ENCODE measurements at places on chromosomes 2 and 18. TPM values are rescaled to one million over a fixed set of nuclear protein-coding genes. Genes with fewer than 3 reads are reported as not detected.

DNA sequence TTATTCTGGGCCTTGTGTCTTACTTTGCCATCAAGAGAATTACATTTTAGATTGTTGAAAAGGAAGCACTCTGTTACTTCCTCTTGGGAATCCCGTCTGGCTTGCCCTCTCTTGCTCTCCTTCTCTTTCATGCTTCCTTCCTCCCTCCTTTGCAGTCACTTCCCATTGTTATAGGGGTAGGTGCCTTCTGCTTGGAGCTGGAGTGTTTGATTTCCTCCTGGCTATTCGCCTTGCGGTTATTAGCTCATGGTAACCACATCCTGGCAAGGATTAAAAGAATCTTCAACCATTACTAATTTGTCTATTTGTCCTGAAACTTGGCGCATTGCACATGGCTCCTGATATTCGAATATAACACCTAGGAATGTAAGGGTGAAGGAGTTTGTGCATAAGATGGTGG lies 115.0 kb downstream of the CERS6 start:
- DNase-seq = no peak

DNA sequence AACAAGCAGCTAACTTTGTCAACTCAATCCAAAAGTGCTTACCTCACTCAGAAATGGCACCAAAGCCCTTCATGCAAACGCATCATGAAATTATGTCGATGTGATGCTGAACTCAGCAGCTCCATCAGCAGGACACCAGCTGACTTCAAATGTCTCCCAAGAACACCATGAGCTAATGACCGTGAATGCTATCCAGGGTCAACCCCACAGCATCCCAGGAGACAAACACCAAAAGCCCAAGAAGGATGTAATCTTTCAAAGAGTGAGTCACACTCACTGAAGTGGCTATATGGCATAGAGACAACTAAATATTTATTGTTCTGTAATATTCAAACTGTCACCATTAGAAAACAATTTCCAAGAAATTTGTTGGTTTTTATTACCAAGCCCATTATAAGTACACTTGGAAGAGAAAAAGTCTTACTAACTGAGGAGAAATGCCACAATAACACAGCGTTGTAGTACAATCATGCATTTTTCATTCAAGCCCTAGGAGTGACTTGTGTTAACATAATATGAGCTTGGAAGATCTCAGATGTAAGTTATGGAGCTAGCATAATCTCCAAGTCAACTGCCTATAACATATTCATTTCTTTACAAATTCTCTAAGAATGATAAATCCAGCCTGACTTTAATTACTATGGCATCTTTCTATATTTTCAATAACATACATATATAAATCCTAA lies 165.0 kb upstream of the CCDC68 start:
- no peak for DNase-seq

Gene SLC19A3
- polyA plus RNA-seq = 5.7 TPM

- DNase-seq = no peak
These were observed 240.0 kb downstream of the LOXHD1 start for GRCh38 chr18:46416706-46417638.

Gene FTCDNL1
- 0.91 TPM for polyA plus RNA-seq

Gene ASAP2
- 59.1 TPM for polyA plus RNA-seq

DNA sequence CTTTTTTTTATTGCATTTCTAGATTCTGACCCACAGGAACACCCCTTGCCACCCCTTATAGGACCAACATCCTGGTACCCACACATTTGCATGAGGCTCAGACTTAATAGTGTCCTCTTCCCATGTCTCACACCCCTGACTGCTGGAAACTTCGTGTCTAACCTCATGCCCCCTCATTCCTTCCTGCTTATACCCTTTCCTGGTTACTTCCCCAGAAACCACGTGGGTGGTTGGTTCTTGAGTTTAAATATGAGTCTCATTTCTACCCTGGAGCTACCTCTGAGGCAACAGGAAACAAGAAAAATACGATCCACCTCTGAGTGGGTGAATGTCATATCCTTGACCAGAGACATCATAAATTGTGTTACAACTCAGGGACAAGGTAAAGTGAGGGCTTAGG lies 1.6 kb downstream of the TNP1 start:
- DNase-seq = no peak

Gene COBLL1
- 121 TPM for polyA plus RNA-seq

Gene C2orf66
- 0.65 TPM for polyA plus RNA-seq

GRCh38 chr2:135792401-135793150 lies 44.4 kb downstream of the LCT start:
- no peak for DNase-seq

Gene L3MBTL4
- polyA plus RNA-seq = 5.5 TPM

Gene ABCG8
- polyA plus RNA-seq = 1.0 TPM

Gene CFC1
- not detected for polyA plus RNA-seq

Gene ACTG2
- polyA plus RNA-seq = 0.40 TPM

DNA sequence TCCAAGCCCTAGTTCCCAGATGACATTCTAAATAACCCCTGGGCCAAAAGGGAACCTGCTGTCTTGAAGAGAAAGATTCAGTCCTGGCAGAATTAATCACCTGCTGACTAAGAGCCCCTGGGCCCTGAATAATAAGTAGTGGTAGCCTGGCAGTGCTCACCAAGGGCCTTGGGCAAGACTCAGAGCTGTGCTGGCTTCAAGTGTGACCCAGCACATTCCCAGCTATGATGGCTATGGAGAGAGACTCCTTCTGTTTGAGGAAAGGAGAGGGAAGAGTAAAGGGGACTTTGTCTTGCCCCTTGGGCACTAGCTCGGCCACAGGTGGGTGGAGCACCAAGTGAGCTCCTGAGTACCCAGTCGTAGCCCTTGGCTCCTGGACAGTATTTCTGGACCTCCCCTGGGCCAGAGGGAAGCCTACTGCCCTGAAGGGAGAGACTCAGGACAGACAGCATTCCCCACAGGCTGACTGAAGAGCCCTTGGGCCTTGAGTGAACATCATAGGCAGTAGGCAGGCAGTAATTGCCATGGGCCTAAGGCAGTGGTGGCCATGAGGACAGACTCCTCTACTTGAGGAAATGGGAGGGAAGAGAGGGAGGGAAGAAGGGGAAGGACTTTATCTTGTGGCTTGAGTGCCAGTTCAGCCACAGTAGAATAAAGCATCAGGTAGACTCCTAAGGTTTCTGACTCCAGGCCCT lies 40.0 kb upstream of the INPP4A start:
- DNase-seq = no peak

- DNase-seq = no peak
These were observed 14.4 kb upstream of the VRK2 start for GRCh38 chr2:58032016-58032763.

Gene FRZB
- polyA plus RNA-seq = 11.1 TPM

GRCh38 chr2:74099835-74100234 lies 47.9 kb downstream of the BOLA3 start:
- DNase-seq = no peak

DNA sequence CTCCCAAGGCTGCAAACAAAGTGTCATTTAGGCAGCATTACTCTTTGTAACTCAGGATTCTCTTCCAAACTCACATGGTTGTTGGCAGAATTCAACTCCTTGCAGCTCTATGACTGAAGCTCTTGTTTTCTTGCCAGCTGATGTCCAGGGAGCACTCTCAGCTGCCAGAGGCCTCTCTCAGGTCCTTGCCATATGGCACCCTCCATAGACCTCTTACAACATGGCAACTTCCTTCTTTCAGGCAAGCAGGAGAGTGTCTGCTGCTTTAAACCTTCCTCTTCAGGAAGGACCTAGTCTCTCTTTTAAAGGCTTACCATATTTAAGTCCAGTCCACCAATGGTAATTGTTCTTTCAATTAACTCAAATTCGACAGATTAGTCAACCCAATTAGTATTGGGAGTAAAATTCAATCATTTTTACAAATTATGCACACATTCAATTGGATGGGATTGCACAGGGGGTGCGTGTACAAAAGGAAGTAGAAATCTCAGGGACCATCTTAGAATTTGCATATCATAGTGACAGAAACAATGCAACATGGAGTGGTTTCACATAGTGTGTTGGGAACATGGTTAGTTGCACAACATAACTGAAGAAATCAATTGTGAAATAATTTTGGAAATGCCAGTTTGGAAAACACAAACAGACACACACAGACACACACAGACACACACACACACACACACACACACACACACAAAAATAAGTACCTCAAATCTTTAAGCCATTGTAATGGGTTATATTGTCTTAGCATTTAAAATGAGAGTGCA lies 893.5 kb upstream of the ZEB2 start:
- no peak for DNase-seq

DNA sequence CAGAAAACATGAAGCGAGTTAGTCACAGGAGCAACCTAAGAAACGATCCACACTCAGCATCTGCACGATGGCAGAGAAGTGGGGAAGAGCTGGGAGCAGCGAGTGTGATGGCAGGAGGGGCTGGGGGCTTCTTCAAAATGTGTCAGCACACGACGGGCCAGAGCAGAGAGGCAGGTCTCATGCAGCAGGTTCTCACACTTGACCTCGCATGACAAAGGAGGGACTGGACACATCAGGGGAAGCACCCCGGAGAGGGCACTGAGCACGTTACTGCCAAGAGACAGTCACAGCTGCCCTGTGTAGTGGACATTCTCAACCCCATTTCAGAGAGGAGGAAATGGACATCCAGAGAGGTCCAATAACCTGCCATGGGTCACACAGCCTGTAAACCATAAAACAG lies 104.1 kb upstream of the CAPN13 start:
- DNase-seq = no peak

Gene FSHR
- polyA plus RNA-seq = not detected

- no peak for DNase-seq
These were observed 10.4 kb downstream of the CERKL start for GRCh38 chr2:181646415-181646987.

Measured in left renal cortex interstitium (tissue), 4 donors.